ENCODE measurements at places on chromosomes 16 and 17.

- DNase-seq = no peak
These were observed 194.9 kb upstream of the RBFOX1 start for GRCh38 chr16:7137560-7138330.

DNA sequence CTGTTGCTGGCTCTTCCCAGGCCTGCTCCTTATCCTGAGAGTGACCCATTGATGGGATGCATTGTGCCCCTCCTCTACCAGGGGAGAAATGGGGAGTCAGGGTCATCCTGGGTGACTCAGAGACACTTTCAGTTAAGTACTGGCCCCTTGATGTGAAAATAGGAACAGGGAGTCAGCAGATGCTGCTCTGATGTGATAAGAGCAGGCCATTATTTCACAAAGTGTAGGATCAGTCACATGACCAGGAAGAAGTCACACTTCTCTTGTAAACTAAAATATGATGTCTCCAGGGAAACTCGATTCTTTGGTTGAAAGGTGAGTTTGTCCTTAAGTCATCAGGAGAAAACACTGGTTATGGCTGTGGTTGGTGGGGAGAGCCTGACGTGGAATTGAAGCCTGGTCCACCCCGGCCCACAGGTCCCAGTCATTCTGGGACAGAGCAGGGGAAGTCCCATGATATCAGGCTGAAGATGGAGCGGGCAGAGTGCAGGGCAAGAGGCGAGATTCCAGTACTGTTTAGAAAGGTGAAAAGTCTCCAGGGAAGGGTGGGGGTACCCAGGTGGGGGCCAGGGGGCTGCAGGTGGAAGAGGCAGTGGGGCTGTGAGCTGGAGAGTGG lies 88.6 kb upstream of the NLRP1 start:
- DNase-seq = no peak

- peak; percentile 86 for DNase-seq
These were observed at the start of gene MTMR4 for GRCh38 chr17:58513965-58514769. Gene MTMR4 (minus strand): TSS chr17:58514638. CDS start chr17:58514407, 231 bp downstream.

GRCh38 chr16:62272035-62272434 lies 235.8 kb upstream of the CDH8 start:
- no peak for DNase-seq

DNA sequence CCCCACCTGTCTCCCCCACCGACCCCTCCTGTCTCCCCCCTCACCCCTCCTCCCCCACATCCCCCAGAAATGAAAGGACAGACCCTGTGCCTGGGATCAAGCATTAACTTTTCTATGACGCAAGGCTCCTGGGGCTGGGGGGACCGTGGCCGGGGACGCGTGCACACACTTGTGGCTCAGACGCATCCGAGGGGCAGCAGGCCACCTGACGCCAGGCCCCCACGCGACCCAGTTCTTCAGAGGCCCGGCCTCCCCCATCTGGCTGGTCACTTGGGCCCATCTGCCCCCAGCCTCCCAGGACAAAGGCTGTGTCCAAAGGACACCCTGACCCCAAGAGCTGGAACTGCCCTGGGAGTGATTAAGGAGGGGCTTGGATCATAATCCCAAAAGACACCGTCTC lies 14.0 kb upstream of the PVALEF start:
- DNase-seq = no peak

GRCh38 chr16:88879788-88880055 lies 13.3 kb upstream of the PABPN1L start:
- DNase-seq = no peak

DNA sequence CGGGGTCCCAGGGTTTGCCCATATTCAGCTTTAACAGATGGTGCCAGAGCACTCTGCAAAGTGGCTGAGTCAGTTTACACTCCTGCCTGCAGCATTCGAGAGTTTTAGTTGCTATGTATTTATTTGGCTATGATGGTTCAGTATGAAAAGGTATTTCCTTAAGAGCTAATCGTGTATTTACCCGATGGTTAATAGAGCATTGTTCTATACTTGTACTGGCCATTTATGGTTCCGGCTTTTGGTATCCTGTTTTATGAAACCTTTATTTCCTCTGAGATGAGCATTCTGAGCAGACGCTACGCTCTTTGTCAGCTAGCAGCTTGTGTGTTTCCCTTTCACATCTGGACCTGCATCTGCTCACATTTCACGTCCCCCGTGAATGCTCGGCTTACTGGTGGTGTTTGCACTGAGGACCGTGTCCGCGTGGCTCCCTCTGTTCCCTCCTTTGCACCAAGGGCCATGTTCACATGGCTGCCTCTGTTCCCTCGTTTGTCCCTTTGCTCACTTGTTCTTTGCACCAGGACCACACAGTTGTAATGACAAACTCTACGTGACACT lies 149.1 kb upstream of the CHMP6 start:
- no peak for DNase-seq
